Kidney capillary endothelial cell (primary cell): ENCODE measurements at places on chromosomes 3 and 15.

DNA sequence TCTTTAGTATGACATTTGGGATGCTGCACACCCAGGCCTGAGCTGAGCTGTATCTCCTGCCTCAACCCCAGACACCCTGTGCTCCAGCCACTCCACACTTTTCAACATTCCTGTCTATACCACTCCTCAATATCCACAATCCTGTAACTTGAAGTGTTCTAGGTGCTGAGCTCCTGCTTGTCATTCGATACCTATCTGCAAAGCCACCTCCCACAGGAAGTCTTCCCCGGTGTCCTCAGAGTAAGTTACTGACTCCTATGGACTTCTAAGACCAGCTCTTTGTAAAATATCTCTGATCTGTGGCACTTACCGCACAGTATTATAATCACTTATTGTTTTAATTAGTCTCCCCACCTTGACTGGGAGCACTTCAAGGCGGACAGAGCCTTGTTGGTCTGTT is 1.2 kb upstream of the CAV3 start:
- no peak for DNase-seq

DNA sequence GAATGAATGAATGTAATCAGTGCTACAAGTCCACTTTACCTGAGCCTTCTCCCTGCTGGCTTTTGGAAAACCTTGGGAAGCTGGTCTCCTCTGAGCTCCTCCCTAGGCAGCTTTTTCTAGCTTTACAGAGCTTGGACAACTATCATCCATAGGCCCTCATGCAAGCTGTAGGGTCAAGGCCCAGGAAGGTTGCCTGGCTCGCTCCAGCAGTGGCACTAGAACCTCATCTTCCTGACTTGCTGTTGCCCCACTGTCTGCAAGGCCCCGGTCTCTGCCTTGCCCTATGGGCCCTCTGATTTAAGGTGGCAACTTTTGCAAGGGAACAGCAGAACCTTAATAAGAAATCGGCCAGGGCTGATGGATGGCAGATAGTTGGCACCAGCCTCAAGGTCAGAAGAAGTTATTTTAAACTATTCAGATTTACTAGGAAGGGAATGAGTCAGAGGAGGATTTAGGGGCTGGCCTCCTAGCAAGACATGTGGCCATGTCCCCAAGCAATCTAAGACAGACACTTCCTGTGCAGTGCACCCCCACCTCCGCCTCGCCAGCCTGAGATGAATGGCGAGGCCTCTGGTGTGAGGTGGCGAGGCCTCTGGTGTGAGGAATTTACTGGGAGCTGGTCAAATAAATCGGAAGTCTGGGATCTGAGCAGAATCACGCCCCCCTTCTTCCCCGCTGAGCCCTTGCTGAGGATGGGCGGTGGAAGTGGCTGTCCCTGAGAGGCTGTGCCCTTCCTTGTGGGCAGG is 180.8 kb downstream of the MEGF11 start:
- DNase-seq = peak; percentile 91

- no peak for DNase-seq
Measured at GRCh38 chr15:96182736-96183513, 147.6 kb upstream of the NR2F2 start.

DNA sequence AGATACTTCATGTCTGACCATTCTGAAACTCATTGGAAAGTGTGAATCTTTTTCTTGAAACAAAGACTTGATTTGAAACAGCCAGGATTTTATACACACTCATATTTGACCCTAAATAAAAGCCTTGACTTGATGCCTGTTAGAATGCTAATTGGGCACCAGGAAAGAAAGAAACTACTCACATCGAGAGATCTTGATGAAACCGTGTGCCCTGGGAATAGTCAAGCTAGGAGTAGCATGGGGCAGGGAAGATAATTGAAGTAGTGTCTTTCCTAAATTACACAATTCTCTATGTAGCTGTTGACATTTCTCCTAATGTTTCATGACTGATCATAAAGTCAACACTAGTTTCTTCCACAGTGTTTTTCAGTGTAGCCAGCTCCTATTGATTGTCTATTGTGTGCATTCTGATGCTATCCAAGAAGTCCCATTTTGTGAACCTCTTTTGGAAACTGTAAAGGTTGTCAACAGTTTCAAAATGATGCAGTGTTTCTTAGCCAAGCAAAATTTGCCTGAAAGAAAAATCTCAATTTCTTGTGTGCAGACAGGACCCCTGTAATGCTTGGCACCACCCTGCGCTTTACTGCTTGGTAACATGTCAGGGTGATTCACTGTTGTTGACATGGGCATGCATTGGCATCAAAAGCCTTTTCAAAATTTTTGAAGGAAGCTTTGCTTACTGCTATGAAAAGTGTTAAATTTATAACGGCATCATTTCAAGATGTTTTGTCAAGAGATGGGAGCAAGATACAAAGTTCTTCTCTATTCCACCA is 52.5 kb upstream of the OTOL1 start:
- no peak for DNase-seq

- no peak for DNase-seq
Measured at GRCh38 chr3:164890061-164890460, 188.2 kb downstream of the SI start.

- no peak for DNase-seq
Measured at GRCh38 chr3:184305577-184305976, 6.5 kb downstream of the PSMD2 start.

DNA sequence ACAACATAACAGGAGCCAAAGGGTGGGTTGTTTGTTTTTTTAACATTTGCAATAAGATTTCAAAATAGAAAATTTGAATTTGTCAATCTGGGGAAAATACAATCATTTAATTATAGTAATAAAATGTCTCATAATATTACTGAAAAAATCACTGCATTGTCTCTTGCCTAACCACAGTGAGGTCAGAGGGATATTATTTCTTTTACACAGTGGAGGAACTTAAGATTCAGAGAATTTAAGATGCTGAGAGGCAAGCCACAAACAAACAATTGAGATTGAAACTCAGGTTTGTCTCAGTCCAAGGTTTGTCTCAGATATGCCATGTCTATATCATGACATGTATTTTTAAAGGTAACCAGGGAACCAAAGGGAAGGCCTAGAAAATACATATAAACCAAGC is 428.7 kb downstream of the FOXP1 start:
- no peak for DNase-seq

GRCh38 chr3:172444821-172445220 is 3.4 kb downstream of the GHSR start:
- no peak for DNase-seq

DNA sequence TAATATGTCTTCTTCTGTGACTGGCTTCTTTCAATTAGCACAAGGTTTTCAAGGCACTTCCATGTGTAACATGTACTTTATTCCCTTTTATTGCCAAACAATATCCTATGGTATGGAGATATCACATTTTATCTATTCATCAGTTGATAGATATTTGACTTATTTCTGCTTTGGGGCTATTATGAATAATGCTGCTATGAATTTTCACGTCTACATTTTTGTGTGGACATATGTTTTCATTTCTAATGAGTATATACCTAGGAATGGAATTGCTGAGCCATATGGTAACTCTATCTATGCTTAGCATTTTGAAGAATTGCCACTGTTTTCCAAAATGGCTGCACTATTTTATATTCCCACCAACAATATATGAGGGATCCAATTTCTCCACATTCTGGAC is 3.6 kb upstream of the AGTR1 start:
- DNase-seq = no peak

DNA sequence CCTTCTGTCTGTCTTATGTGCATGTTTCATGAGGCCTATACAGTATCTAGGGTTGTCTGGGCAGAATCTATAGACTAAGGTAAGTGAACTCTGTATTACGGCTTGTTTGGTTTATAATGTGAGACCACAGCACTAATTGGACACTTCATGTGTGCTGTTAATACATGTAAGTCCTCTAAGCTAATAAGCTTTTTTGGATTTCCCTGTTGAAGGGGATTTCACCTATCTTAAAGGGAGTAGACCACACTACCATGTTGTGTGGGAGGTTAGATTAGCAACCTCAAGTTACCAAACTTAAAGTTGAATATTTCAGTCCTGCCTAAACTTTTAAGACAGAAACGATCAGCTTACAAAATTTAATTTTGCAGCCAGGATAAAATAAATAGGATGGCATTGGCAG is 189.8 kb upstream of the GOLIM4 start:
- no peak for DNase-seq

- DNase-seq = no peak
Measured at GRCh38 chr15:22890296-22890695, 51.8 kb downstream of the NIPA2 start.

GRCh38 chr3:138398791-138399575 is 35.4 kb upstream of the ESYT3 start:
- DNase-seq = no peak

DNA sequence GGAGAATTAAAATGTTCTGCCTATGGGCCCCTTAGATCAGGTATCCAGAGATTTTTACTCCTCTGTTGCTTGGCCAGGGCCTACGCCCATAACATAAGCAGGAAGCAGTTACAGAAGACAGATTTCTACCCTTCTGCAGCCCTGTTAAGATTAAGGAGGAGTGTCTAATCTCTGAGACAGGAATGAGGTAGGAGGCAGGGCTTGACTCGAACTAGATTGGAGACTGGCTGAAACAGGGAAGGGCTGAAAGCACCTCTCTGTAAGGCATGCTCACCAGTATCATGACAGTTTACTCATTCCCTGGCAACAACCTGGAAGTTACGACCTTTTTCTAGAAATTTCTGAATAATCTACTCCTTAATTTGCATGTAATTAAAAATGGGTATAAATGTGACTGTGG is 16.7 kb downstream of the PLA2G4D start:
- no peak for DNase-seq

GRCh38 chr3:5162102-5162501 is 25.4 kb upstream of the EDEM1 start:
- no peak for DNase-seq
